ENCODE measurements at places on chromosomes 11 and 22.

DNA sequence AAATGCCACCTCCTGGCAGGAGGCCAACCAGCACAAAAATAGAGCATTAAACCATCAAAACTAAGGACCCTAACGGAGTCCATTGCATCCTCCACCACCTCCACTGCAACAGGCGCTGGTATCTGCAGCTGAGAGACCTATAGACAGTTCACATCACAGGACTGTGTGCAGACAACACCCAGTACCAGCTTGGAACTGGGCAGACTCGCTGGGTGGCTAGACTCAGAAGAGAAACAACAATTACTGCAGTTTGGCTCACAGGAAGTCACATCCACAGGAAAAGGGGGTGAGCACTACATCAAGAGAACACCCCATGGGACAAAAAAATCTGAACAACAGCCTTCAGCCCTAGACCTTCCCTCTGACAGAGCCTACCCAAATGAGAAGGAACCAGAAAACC is 11.6 kb upstream of the TMEM45B start:
- no peak for DNase-seq

DNA sequence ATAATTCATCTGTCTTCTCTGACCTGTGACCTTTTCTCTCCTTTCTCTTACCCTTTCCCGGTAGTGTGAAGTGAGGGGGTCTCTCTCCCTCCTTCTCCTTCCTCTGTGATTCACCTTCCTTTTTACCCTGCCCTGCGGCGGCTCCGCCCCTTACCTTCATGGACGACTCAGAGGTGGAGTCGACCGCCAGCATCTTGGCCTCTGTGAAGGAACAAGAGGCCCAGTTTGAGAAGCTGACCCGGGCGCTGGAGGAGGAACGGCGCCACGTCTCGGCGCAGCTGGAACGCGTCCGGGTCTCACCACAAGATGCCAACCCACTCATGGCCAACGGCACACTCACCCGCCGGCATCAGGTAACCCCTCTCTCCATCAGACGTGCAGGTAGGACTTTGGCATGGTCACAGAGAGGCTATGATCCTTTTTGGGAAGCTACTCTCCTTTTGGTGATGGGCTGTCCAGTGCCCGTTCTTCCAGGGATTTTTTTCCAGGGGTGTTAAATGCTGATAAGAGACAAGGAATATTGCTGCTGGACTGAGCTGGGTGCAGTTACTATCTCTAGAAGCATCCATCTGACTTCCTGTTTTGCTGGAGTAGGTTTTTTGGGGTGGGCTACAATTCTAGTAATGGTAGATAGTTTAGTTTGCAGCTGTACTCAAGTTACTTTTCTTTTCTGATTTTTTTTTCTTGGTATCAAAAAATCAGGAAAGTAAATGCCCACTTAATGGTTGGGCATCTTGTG is 29.9 kb downstream of the CTNND1 start:
- DNase-seq, result no peak

GRCh38 chr22:19473578-19473977 is 5.4 kb downstream of the UFD1 start:
- DNase-seq, result no peak

- DNase-seq, result no peak
Measured at GRCh38 chr11:134815404-134815803, 403.4 kb upstream of the B3GAT1 start.

- no peak for DNase-seq
Measured at GRCh38 chr11:92159931-92160330, 64.7 kb upstream of the FAT3 start.

DNA sequence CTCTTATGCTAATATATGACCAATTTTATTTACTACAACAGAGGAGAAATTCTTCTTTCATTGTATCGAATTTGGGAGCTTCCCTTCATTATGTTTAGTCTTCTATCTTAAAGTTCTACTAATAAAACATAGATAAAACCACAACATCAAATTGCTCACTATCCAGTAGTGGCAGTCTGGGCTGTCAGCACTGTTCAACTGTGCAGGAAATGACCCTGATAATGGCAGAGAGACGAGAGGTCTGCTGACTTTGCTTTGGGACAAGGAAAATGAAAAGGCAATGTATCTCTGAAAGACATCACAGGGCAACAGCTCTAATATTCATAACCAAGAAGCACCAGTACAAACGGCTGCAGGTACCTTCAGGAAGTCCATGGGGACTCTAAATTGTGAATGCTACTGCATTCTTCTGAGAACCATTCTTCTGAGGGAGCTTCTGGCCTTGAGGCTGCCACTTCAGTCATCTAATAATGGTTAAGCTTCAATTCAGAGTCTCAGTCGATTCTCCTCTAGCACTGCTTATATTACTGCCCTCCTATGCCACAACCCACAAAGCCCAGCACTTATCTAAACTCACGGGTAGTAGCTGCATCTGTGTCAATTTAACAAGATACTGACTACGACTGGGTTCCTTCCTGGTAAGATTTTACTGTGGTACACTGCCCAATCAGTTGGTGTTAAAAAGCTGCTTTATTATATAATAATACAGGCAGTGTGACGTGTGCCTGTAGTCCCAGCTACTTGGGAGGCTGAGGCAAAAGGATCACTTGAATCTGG is 44.2 kb downstream of the CKAP5 start:
- DNase-seq, result no peak

GRCh38 chr11:117849781-117850414 is 25.4 kb upstream of the FXYD2 start:
- DNase-seq, result no peak

DNA sequence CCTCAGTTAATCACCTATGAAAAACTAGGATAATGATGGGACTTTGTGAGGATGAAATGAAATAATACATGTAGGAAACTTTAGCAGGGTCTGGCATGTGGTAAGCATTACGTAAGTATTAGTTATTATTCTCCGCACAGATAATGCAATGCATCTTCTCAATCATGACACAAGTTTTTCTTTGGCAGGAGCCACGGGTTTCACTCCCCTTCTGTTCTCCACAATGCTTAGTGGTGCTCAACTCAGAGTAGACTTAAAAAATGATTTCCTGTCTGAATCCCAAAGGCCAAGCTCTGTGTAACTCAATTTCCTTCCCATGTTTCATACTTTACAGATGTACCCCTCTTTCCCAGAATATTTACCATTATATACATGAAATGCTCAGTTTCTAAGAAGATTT is 82.9 kb downstream of the CCDC34 start:
- DNase-seq, result no peak

GRCh38 chr11:119806064-119806915 is 77.3 kb upstream of the NECTIN1 start:
- no peak for DNase-seq

DNA sequence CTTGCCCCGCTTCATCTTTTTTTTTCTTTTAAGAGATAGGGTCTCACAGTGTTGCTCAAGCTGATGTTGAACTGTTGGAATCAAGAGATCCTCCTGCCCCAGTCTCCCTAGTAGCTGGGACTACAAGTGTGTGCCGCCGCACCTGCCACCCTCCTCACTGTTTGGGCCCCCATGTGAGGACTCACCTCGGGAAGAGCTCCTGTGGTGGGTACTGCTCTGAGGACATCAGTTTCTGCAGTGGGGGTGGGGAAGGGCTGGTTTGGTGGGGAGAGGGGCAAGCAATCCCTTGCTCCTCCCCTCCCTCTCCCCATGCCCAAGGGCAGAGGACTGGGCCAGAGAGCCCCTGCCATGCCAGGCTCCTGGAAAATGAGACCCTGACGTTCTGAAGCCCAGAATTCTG is 1.5 kb upstream of the SLC16A8 start:
- no peak for DNase-seq

DNA sequence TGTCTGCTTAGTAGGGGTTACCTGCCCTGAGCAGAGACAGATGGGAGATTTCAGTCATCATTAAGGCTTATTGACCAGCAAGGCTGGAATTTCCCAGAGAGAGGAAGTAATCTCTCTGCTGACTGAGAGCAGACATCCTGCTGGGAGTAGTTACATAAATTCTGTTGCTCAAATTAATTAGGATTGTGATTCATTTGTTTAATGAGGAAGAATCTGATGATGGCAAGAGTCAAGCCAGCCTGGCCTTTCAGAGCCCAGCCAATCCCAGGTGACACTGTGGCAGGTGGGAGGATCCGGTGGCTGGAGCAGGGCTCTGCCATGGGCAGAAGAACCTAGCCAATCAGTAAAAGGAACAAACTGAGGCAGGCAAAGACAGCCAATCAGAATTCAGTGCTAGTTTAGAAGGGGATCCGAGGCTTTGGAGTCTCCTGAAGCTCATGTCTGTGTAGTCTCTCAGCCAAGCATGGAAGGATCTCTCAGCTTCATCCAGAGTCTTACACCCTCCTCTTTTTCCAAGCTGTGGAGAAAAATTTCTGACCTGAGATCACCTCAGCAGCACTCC is 61.2 kb upstream of the CHST1 start:
- DNase-seq, result no peak

DNA sequence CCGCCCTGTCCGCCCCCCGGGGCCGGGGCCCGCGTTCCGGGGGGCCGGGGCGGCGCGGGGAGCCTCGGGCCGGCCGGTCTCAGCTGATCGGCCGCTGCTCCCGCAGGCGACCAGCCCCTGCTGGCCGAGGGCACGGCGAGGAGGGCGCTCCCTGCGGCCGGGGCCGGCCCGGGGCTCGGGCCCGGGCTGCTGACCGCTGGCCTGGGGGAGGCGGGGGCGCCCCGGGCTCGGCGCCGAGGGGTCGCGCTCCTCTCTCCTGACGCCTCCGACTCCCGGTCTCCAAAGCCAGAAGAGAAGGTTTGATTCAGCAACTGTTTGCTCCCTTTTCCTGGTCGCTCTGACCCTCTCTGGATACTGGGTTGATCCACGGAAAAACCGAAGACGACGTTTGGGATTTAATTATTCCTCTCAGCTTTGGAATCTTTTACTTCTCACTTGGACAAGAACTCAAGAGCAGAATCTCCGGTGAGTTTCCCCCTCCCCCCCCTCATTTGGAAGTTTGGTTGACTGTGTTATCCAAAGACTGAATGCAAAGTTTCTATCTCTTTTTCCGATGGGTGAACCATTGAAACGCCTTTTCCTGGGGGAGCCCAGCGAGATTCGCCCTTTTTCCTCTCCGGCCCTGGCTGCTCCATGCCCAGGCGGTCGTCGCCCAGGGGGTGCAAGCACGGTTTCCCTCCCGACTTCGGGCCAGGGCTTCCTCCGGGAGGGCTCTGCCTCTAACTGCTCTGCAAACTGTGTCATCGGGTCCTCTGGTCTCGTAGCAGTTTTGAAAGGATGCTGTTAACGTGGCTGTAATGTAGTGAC is 725 bp downstream of the KDM2A start:
- no peak for DNase-seq

DNA sequence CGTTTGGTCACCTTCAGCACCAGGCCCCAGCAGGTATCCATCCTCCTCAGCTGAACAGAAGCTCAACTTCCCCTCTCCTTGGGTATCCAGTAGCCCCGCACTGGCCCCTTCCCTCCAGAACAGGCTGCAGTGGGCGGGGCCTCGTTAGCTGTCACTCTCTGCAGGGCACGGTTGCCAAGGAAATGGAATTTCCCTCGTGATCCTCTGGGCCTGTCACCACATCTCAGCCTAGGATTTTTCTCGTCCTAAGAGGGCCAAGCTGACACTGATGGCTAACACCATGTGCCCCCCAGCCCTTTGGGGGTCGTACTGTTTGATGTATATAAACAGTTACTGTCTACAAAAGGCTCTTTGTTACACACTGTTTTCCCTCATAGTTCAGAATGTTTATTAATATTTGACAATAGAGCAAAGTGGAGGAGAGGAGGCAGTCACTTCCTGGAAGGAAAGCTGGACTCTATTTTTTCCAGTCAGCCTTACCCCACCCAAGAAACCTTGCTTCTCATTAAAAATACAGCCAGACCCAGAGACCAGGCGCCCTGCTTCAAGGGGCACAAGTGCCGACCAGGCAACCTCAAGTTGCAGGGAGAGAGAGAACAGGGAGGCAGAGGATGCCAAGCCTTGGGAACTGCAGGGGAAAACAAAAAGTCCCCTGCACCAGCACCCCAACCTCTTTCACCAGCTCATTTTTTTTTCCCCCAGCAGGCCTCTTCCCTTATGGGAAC is 44.5 kb downstream of the FEZ1 start:
- DNase-seq, result no peak

- no peak for DNase-seq
Measured at GRCh38 chr11:62546929-62547625, 471 bp upstream of the AHNAK start.

GRCh38 chr11:102518296-102519094 is 12.1 kb downstream of the MMP7 start:
- no peak for DNase-seq

DNA sequence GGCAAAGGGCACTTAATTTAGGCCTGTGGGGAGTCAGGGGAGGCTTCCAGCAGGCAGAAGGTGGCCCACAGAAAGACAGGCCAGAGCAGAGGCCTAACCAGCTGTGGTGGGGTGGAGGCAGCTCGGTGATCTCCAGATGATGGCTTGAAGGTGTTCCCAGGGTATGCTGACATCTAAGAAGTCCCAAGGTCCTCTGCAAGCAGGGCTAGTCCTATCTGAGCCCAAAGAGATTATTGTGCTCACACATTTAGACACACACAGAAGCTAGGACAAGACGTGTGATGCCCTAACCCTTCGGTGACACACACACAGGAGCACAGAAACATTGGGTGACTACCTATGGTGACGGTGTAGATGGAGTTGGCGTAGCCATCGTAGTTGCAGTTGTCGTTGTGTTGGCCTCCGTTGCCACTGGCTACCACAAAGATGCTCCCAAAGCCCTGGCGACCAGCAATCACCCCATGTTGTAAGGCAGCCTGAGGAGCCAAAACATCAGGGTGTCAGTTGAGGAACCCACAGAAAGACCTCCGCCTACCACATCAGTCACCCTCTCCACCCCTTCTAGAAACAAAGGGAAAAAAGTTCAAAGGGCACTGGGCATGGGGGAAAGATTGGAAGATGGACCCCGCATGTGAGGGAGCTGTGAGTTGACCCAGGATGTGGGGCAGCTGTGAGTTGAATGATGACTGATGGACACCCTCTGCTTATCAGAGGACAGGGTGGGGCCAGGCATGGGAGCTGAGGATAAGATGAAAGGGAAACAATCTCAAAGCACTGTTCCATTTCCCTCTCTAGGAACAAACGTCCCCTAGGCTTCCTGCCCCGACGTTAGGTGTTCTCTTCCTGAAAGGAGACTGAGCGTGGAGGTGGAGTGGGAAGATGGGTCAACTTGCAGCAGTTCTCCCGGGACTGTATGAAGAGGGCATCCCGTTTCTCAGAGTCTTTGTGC is 7.9 kb downstream of the PCSK7 start:
- DNase-seq, result no peak

GRCh38 chr11:21640491-21640890 is 552.4 kb upstream of the ANO5 start:
- DNase-seq, result no peak

DNA sequence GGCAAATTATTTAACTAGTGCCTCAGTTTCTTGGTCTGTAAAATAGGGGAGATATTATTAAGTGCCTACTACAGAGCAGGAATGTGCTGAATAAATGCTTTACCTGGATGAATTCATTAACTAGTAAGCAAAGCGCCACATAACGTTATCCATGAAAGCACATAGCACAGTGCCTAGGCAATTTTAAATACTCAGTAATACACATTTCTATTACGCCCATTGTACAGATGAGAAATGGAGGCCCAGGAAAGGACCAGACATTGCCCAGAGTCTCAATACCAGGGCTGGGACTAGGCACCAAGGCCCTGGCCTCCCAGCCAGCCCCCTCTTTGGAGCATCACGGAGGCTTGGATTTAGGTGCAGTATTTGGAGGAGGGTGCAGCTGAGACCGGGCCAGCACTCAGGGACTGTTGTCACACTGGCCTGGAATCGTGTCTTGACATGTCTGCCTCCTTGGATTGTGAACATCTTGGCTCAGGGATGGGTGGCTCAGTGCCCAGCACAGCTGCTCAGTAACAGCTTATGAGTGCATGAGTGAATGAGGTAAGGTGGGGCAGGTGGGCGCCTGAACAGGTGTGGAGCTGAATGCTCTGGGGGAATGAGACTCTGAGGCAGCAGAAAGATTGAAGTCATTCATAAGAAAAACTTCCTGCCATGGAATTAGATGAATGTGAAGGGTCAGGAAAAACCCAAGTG is 42.1 kb upstream of the TPBGL start:
- DNase-seq, result no peak

Measured in stimulated activated CD8-positive, alpha-beta memory T cell treated with anti-CD3 and anti-CD28 coated beads, Interleukin-15, amount 100 ng/mL, for 1 hour (primary cell).